ENCODE measurements at places on chromosomes 12 and 14.

GRCh38 chr14:61026526-61026925 is 45.5 kb downstream of the SLC38A6 start:
- DNase-seq, result no peak

DNA sequence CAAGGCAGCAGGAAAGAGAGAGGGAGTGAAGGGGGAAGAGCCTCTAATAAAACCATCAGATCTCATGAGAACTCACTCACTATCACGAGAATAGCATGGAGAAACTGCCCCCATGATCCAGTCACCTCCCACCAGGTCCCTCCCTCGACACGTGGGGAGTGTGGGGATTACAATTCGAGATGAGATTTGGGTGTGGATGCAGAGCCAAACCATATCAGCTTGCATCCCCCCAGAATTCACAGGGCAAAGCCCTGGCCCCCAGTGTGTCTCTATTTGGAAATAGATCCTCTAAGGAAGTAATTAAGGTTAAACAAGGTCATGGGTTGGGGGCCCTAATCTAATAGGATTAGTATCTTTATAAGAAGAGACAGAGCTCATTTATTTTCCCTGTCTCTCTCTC is 56.1 kb upstream of the TCL1A start:
- DNase-seq, result no peak

- no peak for DNase-seq
Measured at GRCh38 chr12:30845676-30846075, 80.9 kb upstream of the TSPAN11 start.

DNA sequence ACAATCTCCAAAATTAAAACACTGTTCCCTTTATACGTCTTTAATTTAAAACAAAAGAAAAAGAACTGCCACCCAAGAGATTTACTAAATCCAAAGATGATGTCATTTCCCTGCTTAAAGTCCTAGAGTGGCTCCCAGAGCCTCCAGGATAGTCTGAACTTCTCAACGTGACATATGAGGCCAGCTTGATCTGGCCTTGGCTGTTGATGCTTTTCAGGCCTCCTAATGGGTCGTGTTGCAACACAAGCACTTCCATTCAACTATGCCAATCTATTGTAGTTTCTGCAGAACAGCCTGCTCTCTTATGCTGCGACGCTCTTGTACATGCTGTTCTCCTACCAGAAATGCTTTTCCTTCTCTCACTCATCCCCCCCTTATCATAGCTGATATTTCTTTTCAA is 35.7 kb downstream of the LGR5 start:
- no peak for DNase-seq

DNA sequence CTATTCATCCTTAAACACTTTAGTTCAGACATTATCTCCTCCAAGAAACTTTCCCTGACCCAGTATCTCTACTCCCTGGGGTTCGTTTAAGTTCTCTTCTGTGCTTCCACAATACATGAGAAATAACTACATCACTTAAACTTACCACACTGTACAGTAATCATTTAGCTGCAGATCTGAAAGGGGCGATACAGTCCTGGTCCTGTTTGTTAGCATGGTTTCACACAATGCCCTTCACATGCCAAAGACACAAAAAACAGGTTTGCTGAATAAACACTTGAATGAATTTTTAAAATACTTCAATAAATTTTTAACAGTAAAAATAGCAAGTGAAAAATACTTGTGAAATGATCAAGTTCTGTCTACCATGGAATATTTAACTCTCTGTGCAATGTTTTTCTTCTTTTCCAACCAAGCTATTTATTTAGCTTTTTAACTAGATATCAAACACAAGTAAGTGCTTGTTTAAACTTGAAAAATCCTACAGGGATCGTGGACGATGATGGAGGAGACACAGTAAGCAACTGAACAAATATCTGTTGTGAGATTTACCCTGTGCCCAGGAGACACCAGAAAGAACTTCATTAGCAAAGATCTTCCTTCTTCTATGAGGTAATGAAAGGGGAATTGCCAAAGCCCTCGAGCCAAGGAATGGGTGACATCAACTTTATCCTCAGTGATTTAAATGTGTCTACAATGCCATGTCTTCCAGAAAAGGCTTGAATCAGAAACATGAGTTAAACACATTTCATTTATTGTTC is 255.6 kb upstream of the GRIP1 start:
- no peak for DNase-seq

- peak; percentile 30 for DNase-seq
Measured at GRCh38 chr12:49342066-49342913, 4.4 kb upstream of the DNAJC22 start.

DNA sequence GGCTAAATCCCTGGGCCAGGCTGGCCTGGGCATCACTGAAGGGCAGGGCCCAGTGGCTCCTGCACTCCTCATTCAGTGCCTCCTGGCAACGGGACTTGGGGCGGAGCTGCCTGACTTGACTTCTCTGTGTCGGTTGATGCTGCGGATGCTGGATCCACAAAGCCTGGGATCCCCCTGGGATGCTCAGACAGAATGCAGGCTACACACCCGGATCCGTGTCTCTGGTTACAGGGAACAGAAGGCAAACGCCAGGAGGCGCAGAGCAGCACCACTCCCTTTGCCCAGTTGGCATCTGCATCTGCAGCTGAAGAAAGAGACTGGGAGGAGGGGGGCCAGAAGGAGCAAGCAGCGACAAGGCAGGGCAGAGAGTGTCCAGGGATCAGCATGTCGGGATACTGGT is 154.5 kb upstream of the FKBP4 start:
- DNase-seq, result no peak

DNA sequence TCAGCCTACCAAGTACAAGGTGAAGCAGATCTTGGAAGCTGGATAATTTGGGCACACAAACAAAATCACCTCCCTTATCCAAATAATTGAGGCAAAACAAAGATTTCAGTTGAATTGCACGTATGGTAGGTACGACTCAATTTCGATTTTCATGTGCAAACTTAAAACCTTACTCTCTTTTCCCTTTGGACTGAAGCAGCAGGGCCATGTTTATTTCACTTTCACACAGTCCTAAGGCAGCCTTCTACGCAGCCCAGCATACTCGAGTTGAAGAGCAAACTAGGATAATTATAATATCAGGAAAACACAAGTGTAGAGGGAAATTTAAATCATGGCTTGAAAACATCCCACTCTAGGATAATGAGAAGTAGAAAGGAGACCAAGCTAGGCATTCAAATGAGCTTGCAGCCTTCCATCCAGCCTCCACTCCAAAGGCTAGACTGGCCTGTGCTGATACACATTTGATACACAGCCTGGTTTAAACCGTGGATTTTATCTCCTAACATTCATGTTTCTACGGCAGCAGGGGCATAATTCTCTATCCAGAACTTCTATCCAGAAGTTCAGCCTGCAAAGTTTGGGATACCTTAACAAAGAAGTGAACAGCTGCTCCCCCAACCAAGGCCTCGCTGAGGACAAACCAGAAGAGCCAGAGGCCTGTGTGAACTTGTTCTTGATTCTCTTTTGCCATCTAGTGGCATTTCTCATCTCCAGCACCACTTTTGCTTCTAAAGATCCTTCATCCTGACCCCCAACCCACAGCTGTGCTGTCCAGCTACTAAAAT is 2.4 kb upstream of the RNASE7 start:
- peak; percentile 26 for DNase-seq

- DNase-seq, result no peak
Measured at GRCh38 chr14:75748336-75748735, 87.3 kb downstream of the TTLL5 start.

- DNase-seq, result no peak
Measured at GRCh38 chr12:25924491-25925001, 33.9 kb upstream of the RASSF8 start.

GRCh38 chr14:96852823-96853422 is 55.7 kb downstream of the VRK1 start:
- DNase-seq, result peak; percentile 34

DNA sequence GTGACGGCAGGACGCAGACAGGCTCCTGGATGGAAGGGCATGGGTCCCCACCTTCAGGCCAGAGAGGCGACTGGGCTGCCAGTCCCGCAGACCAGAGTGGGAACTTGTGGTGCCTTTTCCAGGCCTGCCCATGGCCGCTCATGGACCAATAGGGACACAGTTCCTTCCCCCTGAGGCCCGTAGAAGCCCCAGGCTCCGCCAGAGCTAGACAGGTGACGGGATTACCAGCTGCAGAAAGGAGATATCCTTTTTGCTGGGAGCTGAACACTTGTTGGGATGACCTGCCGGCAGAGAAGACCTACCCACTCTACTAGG is 73.6 kb upstream of the RASSF8 start:
- no peak for DNase-seq

DNA sequence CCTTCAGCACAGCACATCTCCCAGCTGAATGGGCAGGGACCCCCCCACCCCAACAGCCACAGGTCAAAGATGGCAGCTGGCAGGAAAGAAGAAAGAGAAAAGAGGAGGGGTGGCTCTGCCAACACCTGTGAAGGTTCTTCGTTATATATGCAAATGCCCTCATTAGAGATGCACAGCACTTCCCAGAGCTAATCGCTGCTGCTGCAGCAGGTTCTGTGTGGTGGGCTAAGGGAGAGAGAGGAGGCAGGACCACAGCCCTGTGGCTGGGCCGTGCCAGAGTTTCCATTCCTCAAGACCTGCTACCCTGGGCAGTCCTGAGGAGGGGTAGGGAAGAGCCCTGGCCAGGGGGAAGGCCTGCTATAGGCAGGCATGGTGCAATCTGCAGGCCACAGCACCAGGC is 28.7 kb downstream of the SMUG1 start:
- DNase-seq, result no peak

GRCh38 chr12:48758186-48758585 is 30.7 kb downstream of the ADCY6 start:
- no peak for DNase-seq

GRCh38 chr12:117063162-117063911 is 35.9 kb downstream of the TESC start:
- DNase-seq, result no peak

DNA sequence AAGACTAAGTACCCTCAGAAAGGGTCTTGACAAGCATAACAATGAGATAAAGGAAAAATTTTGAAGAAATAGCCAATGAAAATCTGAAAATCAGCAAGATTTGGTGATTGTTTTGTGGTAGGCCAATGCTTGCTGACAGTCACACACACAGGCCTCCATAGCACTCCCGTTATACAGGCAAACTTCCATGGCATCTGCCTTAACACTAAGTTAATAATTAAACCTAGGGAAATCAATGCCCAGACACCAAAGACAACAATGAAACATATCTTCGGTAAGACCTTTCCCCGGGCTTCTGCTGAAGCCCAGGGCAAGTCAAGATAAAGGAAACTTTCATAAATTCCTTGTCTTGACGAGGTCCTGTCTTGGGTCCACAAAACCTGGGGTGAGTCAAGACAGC is 18.6 kb upstream of the RERGL start:
- no peak for DNase-seq

- no peak for DNase-seq
Measured at GRCh38 chr14:91229743-91230200, 14.7 kb downstream of the GPR68 start.

DNA sequence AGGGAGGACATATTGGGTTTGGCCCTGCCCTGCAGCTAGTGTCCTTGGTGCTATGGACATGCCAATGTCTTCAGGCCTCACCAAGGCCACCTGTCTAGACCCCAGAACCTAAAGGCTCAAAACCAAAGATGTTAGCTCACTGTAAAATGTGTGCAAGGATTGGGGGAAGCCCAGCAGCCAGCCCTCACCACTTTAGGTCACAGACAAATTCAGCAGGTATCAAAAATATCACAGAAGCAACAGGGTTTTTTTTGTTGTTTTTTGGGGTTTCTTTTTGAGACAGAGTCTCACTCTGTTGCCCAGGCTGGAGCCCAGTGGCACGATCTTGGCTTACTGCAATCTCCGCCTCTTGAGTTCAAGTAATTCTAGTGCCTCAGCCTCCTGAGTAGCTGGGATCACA is 29.0 kb upstream of the NINJ2 start:
- no peak for DNase-seq

DNA sequence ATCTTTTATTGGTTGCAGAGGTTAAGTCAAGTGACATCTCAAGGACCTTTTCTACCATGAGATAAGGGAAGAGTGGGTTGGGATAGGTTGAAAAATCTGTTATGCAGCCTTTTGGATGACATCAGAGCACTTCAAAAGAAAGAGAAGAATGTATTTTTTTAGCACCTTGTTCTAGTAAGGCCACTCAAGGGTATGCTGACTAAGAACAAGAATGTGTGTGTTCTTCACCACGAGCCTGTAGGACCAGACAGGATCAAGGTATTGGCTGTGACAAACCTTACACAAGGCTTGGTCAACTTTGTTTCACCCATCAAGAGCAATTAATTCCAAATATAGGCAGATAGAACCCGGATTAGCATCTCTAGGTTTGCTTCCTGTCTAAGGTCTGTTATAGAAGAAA is 142.5 kb downstream of the SAMD4A start:
- no peak for DNase-seq

GRCh38 chr12:93860668-93861373 is 183.6 kb downstream of the CRADD start:
- DNase-seq, result no peak

GRCh38 chr12:5246196-5246595 is 185.7 kb upstream of the NTF3 start:
- DNase-seq, result no peak

GRCh38 chr12:44655846-44656245 is 220.3 kb downstream of the NELL2 start:
- no peak for DNase-seq

DNA sequence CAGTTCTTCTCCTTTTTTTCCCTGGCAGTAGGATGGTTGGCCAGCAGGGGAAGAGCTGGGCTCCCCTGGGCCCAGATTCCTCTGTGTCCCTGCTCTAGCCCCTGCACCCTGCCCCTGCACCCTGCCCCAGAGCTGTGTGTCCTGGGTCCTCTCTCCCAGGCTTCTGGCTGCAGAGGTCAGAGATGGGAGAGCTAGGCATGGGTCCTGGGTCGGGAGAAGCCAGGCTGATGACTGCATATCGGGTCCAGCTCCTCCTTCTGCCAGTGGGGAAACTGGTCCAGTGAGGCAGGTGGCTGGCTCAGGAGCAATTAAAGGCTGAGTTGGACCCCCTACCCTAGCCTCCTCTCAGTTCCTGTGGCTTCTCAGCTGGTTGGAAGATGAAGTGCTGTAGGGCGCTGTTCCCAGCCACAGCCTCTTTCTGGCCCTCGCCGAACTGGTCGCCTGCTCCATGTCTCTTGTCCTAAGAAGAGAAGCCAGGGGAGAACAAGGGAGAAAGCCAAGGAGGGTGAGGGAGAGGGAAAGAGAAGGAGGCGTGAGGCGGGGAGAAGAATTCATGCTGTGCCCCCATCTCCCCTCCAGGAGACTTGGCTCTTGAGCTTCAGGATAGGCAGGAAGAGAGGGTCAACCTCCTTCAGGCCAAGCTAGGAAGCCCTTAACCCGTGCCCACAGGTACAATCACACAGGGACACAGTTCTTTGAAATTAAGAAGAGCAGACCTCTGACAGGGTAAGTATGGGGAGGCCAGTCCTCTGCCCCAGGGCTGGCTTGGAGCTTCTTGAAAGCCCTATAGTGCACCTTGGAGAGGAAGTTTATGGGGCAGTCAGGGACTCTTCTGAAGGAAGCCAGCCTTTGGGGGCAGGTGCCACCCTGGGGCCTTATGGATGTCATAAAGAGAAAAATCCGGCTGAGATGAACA is 9.5 kb downstream of the VASH1 start:
- no peak for DNase-seq

- no peak for DNase-seq
Measured at GRCh38 chr14:96038920-96039632, at the start of gene C14orf132. TSS of gene C14orf132 (plus strand) at chr14:96039362. CDS start at chr14:96039501, 139 bp downstream.

- no peak for DNase-seq
Measured at GRCh38 chr12:51622564-51622963, 31.5 kb downstream of the SCN8A start.

- DNase-seq, result no peak
Measured at GRCh38 chr12:40168868-40169267, 55.9 kb upstream of the LRRK2 start.

GRCh38 chr14:41360126-41360525 is 246.6 kb upstream of the LRFN5 start:
- no peak for DNase-seq

- no peak for DNase-seq
Measured at GRCh38 chr12:116999066-116999465, 88.3 kb downstream of the FBXW8 start.

Data from AG04450 (cell line).